ENCODE measurements at places on chromosomes 5 and 9.
A peak's percentile ranks its signal among the peaks of the same experiment; 100 is the strongest.

DNA sequence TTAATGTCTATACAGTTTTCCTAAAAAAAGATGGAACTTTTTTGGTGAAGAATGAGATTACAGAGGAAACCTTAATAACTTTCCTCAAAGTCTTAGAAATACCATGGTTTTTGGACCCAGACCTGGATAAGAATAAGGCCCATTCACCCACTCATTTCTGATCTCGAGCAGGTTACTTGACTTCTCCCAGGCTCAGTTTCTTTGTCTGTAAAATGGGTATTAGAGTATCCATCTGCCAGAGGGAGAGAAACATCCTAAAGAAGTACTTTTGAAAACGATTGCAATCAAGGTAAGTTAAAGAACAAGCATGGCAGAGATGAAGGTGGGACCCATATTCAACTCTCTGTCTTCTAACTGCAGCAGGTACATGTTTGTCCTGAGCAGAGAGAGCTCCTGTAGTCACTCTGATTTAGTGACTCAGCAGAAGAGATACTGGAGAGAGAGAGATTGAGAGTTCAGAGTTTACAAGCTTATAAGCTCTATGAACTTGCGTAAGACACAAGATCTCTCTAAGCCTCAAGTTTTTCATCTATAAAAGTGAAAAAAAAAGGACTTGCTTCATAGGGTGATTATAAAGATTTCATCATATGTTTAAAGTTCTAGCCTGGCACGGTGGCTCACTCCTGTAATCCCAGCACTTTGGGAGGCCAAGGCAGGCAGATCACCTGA, 379.4 kb upstream of the SGCD start:
- no peak for DNase-seq

- no peak for DNase-seq
Observed at GRCh38 chr5:158538506-158539074, 561.1 kb downstream of the EBF1 start.

GRCh38 chr5:168562279-168562678, 16.9 kb downstream of the PANK3 start:
- DNase-seq, result no peak

DNA sequence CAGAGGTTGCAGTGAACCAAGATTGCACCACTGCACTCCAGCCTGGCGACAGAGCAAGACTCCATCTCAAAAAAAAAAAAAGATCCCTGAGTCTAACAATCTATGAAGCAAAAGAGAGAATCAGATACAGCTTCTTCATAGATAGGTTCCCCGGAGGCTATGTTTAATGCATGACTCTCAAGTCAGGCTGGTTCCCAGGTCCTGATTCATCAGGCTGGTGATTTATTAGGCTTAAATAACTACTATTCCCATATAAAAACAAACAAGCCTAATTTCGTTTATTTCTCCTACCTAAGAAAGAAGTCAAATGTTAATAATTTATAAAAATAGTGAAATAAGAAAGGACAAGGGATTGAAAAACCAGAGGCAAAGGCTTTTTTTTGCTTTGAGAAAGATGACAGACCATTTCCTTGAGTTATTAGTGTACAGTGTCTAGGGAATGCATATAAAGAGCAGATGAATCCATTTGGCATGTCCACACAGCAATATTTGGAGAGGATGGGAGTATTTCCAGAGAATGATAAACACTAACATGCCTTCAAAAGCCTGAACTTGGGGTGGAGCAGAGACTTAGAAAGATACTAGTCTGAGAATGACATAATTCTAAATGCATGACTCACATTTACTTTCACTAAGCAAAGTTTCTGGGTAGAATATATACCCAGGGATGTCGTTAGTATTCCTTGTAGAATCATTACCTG, 115.3 kb downstream of the NREP start:
- no peak for DNase-seq

- no peak for DNase-seq
Observed at GRCh38 chr5:96977228-96977627, 41.3 kb downstream of the LNPEP start.

DNA sequence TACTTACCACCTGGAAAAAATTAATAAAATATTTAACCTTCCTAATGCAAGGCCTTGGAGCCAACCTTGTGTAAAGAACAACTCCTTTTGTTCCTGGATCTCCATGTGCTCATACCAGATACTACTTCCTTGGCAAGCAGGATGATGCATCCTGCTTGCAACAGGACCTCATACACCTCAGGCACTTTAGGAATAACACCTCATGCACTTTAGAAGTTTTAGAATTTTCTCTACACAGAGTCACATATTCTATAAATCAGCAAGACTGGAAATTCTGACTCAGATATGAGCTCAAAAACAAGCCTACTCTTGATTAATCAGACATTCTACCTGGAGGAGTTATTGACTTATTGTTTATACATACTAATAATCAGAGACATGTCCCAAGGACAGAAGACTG, 209.6 kb upstream of the CDH10 start:
- DNase-seq, result no peak

GRCh38 chr5:145246961-145247744, 588.0 kb downstream of the PRELID2 start:
- no peak for DNase-seq

DNA sequence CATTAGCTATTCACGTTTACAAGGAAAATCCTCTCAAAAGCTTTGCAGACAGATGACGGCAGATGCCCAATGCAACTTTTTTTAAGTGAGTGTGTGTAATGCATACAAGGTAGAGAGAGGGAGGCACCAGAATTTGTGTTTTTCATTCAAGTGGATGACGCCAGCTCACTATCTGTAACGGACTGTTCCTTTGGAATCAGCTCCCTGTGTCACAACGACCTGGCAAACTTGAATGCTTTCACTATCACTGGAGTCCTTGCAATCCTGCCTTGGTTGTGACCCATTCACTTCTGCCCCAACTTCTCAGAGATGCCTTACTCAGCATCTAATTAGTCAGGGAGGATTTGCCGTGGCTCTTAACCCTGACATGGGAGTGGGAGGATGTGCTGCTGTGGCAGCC, 148.5 kb downstream of the BNC2 start:
- no peak for DNase-seq

DNA sequence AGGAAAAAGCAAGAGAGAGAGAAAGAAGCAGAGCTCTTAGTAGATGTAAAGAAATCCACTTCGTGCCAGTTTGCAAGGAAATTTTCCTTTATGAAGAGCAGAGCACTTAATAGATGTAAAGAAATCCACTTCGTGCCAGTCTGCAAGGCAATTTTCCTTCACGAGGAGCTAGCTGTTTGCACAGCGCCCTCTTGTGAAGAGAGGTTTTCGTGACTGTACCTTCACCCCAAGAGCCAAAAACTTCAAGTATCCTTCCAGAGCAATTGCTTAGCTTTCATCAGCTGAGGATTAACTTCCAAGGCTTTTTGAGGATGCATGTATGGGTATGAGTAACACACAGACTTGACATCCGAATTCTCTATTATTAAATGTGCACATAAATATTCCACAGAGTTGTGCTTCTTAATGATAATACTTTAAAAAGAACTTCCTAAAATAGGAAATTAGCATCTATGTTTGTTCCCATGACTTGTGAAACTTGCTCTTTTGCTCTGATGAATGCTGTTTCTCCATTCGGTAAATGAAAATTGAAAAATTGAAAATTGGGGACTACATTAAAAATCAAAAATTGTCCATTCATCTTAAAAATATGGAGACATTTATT, 525.6 kb downstream of the PDE4D start:
- peak; percentile 2 for DNase-seq

DNA sequence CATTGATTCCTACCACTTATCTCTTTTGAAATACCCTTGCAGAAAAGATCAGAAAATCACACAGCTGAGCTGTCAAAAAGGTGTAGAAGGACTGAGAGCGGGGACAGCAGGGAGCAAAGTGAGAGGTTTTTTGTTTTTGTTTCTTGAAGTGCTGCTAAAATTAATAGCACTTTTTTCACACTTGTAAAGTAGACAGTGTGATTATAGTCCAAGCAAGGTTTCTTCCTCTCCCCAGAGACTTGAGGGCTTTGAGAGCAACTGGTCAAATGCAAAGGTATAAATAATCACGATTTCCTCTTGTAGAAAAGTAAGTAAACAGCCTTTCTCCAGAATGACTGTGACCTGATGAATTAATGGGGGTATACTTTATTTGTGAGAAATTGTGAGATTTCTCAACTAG, 326.9 kb downstream of the ZNF608 start:
- DNase-seq, result no peak

- no peak for DNase-seq
Observed at GRCh38 chr5:60961685-60962084, 16.7 kb downstream of the NDUFAF2 start.

DNA sequence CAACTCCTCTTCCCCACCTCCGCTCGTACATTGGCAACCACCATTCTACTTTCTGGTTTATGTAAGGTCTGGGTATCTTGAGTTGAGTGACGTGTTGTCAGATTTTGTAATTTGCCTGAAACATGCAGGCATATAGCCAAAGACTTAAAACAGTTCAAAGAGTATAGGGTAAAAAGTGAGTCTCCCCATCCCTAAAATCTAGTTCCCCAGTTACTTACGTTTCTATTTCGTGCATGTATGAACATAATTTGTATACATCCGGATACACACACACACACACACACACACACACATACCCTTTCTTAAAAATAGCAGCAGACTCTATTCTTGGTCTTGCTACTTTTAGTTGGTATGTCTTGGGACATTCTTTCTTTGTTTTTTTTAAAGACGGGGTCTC, 915 bp downstream of the HSDL2 start:
- no peak for DNase-seq

- DNase-seq, result no peak
Observed at GRCh38 chr5:57895766-57896165, 413.2 kb upstream of the ACTBL2 start.

GRCh38 chr5:62083247-62083646, 222.8 kb upstream of the KIF2A start:
- no peak for DNase-seq

DNA sequence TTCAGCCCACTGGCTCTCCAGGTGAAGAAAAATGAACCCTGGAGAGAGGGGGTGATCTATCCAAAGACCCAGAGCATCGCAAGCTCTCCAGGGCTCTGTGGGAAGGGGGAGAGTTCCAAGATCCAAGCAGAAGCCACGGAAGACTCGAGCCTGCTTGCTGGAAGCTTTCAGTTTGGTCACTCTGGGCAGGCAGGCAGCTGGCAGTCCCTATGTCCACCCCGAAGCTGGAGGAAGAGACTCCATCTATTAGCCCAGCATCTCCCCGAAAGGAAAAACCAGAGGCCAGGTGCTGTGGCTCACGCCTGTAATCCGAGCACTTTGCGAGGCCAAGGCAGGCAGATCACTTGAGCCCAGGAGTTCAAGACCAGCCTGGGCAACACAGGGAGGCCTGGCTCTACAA, 10.7 kb upstream of the SPARC start:
- no peak for DNase-seq

DNA sequence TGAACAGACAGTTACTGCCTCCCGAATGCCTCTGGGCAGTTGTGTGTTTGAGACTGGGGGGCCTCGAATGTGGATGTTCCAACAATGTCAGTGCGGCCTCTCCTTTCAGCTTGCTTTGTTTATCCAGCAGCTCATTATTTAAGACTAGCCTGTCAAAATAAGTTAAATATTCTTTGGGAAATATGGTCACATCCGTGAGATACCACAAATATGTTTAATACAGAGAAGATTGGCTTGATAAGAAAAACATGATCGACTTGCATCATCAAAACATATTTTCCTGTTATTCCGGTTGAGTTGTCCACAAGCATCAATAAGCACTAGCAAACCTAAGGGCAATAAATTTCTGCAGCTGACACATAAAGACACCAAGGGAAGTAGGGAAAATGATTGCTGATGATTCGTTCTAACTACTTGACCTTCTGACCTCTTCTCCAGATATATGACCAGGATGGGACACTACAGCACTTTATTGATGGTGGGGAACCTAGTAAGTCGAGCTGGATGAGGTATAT, 66.5 kb downstream of the PRDM6 start:
- no peak for DNase-seq

DNA sequence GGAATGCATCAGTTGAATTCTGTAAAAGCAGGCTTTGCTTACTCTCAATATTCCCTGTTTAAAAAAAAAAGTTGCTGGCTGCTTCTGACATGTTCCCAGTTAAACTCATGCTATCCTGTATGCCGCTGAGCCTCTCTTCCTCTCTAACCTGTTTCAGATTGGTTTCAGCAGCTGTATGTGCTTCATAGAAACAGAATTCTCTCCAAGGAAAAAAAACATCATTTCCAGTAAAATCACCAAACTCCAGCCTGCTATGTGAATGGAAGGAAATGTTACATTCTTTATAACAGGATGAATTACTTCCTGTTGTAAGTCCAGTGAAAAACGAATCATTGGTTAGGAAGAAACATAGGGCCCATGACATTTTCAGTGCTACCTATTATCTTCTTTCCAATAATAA, 25.7 kb upstream of the KCNV2 start:
- no peak for DNase-seq

DNA sequence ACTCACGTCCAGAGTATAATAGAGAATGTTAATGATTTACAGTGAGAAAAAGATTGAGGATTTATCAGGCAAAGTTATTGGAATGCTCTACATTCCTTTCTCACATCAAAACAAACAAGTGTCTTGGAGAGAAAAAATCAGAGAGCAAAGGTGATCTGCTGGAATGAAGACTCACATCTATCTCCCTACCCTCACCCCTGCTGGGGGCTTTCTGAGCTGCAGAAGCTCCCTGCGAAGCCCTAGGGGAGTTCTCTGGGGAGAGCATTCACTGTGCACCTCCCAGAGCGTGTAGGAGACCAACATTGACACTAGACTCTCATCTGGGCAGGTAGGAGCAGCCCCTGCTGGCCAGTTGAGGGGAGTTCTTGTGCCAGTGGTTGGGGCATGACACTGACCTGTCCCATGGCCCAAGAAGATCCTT, 76.6 kb upstream of the ADAMTS16 start:
- no peak for DNase-seq
